ENCODE measurements at places on chromosomes 5 and 9. TPM values are rescaled to one million over a fixed set of nuclear protein-coding genes. Genes with fewer than 3 reads are reported as not detected.
A peak's percentile ranks its signal among the peaks of the same experiment; 100 is the strongest.

- DNase-seq, result no peak
These were observed 151.5 kb upstream of the ABCA1 start for GRCh38 chr9:105079457-105079856.

DNA sequence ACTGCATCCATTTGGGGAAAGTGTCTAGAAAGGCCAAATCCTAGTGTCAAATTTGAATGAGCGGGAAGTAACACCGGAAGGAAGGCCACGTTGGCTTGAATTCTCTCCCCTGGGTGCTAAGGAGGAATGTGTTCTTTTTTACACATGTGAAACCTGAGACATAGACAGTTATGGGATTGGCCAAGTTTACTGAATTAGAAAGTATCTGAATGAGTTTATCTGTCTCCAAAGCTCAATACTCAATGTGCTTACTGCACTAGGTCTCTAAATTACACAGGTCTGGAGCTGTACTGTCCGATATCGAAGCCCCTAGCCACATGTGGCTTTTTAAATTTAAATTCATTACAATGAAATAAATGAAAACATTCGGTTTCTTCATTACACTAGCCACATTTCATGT, 6.0 kb downstream of the DMRT1 start:
- DNase-seq, result no peak

DNA sequence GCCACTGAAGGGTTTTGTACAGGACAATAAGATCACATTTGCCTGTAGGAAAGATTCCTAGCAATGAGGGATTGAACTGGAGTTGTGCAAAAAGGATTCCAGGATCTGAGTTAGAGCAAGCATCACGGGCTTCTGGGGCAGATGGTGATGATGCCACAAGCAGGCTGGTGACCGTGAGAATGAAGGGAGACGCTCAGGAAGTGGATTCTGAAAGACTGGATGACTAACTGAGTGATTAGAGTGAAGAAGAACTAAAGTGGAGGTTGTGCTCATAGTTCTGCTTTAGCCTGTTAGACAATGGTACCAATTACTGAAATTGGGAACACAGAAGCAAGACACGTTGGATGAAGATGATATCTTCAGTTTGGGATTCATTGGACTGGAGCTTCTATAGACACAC, 168.2 kb downstream of the CD180 start:
- no peak for DNase-seq

GRCh38 chr5:109656829-109657228, 32.9 kb upstream of the MAN2A1 start:
- no peak for DNase-seq

DNA sequence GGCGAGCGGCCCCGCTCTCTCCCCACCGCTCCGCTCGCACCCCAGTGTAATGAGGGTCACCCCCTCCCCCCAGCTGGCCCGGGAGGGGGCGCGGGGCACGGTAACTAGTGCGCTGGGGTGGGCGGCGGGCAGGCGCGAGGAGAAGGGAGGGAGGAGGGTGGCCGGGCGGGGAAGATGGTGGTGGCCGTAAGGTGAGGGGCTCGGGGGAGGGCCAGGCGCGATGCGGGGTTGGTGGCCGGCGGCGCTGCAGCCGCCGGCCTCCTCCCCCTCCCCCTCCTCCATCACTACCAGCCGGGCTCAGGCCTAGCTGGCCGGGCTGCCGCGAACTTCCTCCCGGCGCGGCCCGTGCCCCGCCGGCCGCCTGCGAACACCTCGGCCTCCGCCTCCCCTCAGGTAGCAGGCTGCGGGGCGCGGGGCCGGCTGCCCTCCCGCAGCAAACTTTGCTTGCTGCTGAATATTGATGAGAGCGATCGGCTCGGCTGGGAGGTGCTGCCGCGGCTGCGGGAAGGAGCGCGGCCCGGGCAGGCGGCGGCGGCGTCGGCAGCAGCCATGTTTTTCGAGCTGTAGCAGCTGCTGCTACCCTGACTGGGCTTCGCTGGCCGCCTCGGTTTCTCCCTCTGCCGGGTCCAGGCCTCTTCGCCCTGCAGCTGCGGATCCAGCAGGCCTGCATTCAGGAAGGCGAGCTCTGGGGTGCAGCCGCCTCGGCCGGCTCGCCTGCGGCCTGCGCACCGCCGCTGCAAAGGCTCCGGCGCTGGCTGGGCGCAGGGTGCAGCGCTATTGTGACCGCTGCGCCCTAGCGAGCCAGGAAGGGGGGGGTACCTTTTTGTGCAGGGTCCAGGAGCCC, 502 bp downstream of the NSD1 start:
- peak; percentile 92 for DNase-seq

GRCh38 chr5:3375586-3376311, 219.9 kb upstream of the IRX1 start:
- no peak for DNase-seq

Gene PCDHB13
- not detected for total RNA-seq

Gene MLLT3
- 4.3 TPM for total RNA-seq

DNA sequence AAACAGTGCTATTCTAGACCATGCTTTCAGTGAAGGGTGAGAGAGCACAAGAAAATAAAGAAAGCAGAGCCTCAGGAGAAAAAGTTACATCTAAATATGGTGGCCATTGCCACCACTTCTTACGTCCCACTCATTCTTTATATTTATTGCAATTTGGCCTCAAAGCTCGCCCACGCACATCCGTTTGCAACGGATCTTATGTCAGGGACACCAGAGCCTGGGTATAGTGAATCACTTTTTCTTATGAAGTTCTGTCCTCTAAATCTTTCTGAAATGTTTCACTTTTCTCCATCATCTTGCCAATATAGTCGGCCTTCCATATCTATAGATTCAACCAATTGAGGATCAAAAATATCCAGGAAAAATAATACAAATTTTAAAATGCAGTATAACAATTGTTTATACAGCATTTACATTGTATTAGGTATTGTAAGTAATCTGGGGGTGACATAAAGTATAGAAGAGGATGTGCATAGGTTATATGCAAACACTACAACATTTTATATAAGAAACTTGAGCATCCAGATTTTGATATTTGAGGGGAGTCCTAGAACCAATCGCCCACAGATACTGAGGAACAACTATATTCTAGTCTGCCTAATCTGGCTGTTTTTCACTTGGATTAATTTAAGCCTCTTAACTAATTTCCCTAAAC, 35.2 kb downstream of the GOLPH3 start:
- DNase-seq, result no peak

Gene PCDHA7
- total RNA-seq, result 0.28 TPM

GRCh38 chr9:69824499-69825252, 4.1 kb downstream of the CFAP95 start:
- DNase-seq, result no peak

DNA sequence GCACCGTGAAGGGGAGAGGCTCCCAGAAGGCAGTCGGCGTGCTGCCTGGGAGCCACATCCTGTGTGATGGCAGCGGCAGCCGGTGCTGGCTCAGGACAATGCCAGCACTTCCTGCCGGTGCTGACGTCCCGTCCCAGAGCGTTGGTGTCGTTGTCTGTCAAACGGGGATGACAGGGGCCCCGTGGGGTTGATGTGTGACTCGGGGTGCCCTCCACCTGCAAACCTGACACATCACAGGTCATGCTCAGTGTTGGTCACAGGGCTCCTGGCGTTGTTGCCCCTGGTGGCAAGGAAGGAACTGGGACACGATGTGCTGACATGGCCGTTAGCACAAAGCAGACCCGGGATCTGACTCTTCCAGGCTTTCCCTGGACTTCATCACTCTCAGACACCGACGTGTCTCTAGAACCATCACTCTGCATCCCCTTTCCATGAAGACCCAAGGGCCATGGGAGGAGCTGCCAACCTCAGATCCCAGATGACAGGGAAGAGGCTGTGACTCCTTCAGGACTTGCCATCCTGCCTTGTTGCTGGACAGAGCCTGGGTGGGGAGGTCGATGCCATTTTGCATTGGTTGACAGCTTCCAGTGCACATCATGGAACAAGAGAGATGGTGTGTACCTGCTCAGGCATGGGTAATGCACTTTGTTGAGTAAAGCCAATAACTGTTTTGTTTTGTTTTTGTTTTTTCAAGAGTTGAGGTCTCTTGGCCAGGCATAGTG, 21.5 kb downstream of the PLPP7 start:
- DNase-seq, result peak; percentile 76

- DNase-seq, result no peak
These were observed 114.0 kb downstream of the NSG2 start for GRCh38 chr5:174159327-174160114.

DNA sequence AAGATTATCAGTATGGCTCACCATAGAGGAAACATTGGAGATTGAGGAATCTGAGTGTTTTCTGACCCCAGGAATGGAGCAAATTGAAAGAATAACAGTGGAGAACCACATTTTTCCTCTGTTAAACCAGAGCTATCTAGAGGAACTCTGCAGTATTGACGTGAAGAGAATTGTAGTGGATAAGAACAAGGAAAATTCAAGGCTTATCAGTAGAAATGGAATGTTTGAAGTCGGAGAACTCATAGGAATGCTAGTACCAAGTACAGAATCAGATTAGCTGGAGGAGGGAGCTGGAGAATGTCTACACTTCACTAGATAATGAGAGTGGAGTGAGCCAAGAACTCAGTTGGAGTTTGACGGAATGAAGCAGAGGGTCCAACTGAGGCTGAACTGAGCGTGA, 50.3 kb downstream of the SNCAIP start:
- no peak for DNase-seq

- peak; percentile 75 for DNase-seq
These were observed 218.4 kb upstream of the MVB12B start for GRCh38 chr9:126108240-126108639.

DNA sequence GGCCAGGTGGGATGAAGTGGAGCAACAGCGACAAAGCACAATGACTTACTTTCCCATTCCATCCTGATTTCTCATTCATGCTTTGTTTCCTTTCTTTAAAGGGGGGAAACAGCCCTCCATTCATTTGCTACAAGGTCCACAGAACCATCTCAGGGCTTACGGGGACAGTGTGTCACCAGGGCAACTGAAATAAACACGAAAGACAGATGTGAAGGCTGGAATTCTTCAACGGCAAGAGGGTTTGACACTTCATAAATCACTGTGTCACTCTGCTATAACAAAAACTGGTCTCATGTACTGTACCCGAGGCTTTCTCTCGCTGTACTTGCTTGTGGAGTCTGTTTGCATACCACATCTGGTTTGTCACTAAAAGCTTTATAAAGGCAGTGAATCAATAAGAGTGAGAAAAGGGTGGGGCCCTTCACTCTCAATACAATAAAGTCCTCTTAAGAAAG, 150.8 kb downstream of the EFNA5 start:
- no peak for DNase-seq

Gene ARID3C
- total RNA-seq, result not detected

DNA sequence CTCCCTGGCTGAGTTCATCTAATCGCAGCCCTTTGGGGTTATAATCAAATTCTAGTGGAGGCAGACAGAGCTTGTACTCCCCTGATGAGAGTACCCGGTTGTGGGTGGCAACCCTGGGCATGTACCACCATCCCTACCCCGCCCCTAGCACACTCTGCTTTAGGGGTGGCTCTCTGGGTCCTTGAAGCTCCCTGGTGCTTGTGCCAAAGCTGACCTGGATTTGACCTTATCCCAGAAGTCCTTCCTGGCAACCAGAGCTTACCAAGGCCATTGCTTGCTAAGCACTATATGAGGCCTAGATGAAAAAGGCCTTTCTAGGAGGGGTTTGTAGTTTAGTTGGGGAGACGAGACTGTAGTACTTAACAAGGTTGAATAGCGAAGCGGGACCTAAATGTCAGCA, 72.2 kb downstream of the RGS3 start:
- no peak for DNase-seq

GRCh38 chr9:114003351-114003750, 74.7 kb downstream of the AMBP start:
- DNase-seq, result no peak

- DNase-seq, result no peak
These were observed 21.9 kb downstream of the NEK6 start for GRCh38 chr9:124279531-124280175.

Gene MGAT1
- total RNA-seq, result 77.8 TPM

DNA sequence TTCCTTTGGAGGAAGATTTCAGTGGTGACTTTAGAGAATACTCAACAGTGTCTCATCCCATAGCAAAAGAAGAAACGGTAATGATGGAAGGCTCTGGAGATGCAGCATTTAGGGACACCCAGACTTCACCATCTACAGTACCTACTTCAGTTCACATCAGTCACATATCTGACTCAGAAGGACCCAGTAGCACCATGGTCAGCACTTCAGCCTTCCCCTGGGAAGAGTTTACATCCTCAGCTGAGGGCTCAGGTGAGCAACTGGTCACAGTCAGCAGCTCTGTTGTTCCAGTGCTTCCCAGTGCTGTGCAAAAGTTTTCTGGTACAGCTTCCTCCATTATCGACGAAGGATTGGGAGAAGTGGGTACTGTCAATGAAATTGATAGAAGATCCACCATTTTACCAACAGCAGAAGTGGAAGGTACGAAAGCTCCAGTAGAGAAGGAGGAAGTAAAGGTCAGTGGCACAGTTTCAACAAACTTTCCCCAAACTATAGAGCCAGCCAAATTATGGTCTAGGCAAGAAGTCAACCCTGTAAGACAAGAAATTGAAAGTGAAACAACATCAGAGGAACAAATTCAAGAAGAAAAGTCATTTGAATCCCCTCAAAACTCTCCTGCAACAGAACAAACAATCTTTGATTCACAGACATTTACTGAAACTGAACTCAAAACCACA, 67.4 kb downstream of the VCAN start:
- DNase-seq, result no peak

DNA sequence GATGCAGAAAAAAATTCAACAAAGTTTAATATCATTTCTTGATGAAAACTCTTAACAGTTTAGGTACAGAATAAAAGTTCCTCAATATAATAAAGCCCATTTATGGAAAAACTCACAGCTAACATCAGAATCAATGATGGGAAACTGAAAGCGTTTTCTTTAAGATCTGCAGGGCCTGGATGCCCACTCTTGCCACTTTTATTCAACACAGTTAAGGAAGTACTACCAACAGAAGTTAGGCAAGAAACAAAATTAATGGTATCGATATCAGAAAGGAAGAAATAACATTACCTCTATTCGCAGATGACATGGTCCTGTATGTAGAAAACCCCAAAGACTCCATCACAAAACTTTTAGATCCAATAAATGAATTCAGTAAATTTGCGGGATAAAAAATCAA, 542.4 kb upstream of the RGMB start:
- no peak for DNase-seq

DNA sequence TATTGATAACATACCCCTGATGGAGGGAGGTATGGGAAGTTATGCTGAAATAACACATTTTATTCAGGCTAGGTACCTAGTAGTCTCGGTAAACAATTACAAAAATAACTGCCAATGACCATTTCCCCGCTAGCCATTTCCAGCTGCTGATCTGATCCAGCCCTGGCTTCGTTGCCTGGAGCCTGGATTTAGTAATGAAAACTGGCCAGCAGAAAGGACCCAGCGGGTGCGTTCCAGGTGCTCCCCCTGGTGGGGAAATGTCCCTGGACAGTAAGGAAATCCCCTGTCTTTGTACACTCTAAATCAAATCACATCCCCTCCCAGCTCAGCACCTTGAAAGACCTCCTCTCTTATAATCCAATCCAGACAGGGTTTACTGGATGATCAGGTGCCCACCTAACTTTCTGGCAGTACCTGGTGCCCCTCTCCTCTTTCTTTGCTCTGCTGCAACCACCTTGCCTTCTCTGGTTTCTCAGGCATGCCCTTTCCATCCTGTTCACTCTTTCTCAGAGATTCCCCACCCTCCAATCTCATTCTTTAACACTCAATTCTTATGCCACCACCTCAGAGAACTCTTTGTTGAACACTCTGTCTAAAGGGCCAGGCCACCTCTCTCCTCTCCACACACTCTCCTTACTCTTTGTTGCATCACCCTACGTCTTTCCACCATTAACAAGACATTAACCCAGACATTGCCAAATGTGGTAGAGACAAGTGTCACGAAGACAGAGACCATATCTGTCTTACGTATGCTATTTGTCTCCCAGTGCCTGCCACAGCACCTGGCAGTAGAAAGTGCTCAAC, 50.1 kb upstream of the SMAD5 start:
- peak; percentile 83 for DNase-seq

Gene PDE8B
- 0.03 TPM for total RNA-seq

GRCh38 chr5:2257326-2258244, 374.9 kb upstream of the IRX4 start:
- DNase-seq, result peak; percentile 10
